ENCODE measurements at places on chromosomes 1 and 21.
A peak's percentile ranks its signal among the peaks of the same experiment; 100 is the strongest.

- DNase-seq, result no peak
Measured at GRCh38 chr1:25009671-25010262, 79.7 kb upstream of the RUNX3 start.

GRCh38 chr1:151373196-151373595, 691 bp upstream of the SELENBP1 start:
- DNase-seq, result no peak

DNA sequence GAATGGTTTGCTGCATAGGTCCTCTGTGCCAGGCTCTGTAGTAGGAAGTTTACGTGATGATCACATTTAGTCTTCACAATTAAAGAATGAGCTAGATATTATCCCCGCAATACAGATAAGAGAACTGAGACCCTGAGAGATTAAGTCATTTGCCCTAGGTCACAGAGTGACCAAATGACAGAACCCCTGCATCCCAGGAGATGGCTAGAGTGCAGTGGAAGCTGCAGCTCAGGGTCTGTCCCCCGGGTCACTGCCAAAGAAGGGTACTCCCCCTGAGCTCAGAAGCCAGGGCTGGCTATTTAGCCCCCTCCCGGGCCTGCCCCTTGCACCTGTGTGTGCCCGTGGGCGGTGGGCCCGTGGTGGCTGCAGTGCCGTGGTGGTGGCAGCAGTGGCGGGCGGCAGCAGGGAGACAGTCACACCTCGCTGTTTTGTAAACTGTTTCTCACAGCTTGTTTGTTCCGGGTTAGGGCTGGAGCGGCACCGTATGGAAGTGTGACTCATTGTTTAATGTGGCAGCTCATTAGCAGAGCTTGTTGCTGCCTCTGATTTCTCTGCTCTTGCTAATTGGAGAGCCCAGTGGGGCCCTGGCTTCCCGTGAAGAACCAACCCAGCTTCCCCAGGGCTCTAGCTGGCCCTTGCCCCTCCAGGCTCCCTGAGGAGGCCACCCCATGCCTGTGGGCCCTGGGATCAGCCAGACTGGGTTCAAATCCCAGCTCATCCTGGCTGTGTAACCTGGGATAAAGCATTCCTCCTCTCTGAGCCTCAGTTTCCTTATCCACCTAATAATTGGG, 19.3 kb upstream of the FOXO6 start:
- peak; percentile 67 for DNase-seq

- no peak for DNase-seq
Measured at GRCh38 chr1:164511001-164511705, 47.8 kb upstream of the PBX1 start.

GRCh38 chr1:230279583-230279945, 146.6 kb downstream of the PGBD5 start:
- no peak for DNase-seq

DNA sequence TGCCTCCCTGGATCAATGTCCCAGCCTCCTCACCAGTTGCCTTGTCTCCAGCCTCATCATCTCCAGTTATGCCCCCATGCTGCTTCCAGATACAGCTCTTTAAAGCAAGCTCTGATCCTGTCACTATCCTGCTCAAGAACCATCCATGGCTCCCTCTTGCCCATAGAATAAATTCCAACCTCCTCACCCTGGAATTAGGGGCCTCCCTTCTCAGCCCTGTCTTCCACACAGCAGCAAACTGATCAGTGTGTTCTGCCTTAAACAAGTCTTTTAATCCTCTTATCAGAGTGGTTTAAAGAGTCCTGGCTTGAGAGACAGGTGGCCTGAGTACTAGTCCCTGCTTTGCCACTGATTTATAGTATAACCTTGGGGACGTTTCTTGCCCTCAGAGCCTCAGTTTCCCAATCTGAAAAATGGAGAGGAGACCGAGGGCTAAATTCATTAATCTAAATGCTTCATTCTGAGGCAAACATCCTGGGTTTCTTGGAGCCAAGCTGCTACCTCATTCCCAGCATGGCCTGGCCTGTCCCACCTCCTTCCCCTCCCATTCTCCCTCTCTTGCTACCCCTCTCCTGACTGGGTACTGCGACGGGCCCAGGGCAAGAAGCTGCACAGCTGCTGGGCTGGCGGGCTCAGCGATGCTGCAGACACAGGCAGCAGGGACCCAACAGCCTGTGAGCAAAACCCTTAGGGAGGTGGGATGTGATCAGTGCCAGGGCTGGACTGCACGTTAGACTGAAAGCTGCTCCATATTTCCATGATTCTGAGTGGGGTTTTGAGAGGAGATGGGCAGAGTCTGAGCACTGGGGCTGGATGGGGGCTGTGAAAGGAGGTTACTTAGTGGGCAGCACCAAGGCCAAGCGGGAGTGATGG, 221.4 kb downstream of the PTPRU start:
- DNase-seq, result peak; percentile 42

DNA sequence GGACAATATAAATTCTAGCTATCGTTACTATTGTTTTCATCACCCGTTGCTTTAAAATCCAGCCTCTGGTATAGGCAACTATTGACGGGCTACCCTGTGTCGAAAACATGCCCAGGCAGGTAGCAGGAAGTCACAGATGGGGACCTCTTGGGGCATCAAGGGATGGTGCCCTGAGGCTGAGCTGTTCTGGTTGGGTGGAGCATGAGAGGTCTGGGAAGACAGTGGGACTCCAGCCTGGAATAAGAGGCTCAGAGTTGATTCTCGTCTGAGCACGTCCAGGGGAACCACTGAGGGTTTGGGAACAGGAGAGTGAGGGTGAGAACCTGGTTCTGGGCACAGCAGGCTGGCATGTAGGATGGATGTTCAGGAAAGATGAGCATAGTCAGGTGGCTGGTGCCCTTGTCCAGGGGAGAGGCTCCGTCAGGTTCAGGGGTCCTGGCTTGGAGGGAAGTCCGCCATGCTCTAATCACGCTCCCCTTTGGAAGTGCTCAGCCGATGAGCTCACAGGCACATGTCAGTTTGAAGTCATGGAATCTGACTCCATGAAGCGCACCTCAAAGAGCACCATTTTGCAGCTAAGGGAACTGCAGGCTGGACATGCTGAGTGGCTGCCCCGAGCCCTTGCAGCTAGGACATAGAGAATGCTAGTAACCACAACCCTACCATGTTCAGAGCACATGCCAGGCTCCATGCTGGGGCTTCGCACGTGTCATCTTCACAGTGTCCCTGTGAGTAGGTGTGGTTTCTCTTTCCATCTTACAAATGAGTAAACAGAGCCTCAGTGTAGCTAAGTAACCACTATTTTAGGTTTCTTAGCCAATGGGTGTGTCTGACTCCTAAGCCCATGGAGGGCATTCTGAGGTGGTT, 21.0 kb downstream of the PCSK9 start:
- peak; percentile 34 for DNase-seq

DNA sequence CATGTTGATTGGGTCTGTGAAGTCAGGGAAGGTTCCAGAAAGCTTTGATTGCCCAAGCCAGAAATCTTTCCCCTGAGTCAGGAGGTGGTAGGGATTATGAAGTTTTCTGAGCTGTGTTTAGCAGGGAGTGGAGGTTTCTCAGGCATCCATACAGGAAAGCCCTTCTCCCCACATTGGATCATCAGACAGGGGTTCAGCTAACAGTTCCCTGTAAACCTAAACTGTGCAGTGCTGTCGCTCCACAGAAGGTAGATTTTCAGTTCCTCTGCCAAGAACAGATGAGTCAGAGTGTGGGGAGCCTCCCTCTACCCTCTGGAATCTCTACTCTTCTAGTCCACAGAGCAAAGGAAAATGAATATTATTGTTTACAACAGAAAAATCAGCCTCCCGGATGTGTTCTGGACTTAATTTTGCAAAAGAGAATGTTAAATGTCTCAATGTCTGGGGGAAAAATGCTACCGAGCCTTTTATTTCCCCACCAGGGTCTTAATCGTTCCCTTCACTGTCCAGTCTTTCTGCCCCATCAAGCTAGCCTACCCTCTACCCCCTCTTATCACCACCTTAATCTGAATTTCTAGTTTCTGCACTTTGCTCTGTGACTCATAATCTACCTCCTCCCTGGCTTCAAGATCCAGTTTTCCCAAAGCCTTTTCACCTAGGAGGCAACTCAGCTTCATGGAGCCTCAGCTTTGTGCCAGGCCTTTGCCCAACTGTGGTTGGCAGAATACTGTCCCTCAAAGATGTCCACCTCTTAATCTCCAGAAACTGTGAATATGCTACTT, 355.6 kb downstream of the PRDM2 start:
- no peak for DNase-seq

DNA sequence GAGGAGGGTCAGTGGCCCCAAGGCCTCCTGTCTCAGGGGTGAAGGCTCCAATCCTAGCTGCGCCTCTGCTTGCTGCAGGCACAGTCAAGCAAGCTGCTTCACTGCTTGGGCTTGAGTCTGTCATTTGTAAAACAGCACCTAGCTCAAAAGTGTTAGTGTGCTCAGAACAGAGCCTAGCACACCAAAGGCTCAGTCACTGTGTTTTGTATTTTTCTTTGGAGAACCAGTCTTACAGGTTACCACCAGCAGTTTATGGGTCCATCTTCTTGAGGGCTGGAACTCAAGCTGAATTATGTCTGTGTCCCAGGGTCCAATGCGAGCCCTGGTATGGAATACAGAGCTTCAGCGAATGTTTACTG, 113.6 kb downstream of the DMRTB1 start:
- DNase-seq, result no peak

DNA sequence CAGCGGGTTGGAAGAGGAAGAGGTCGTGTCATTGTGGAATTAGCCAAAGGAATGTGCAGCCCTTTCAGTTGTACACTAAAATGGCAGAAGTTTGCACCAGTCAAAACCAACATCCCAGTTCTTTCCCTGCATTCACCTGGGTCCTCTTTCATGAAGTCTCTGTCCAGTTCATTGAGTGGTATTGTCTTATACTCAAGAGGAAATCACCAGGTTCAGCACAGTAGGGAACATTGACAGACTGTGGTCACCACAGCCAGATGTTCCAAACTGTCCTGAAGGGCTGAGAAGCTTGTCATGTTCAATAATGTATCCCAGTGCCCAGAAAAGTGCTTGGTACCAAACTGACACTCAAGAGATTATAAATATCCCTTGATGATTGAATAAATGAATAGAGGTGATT, 131.6 kb downstream of the GLUL start:
- DNase-seq, result no peak

GRCh38 chr1:244789276-244789580, 46.2 kb upstream of the COX20 start:
- no peak for DNase-seq

GRCh38 chr1:180581635-180582039, 22.9 kb downstream of the OVAAL start:
- DNase-seq, result no peak

DNA sequence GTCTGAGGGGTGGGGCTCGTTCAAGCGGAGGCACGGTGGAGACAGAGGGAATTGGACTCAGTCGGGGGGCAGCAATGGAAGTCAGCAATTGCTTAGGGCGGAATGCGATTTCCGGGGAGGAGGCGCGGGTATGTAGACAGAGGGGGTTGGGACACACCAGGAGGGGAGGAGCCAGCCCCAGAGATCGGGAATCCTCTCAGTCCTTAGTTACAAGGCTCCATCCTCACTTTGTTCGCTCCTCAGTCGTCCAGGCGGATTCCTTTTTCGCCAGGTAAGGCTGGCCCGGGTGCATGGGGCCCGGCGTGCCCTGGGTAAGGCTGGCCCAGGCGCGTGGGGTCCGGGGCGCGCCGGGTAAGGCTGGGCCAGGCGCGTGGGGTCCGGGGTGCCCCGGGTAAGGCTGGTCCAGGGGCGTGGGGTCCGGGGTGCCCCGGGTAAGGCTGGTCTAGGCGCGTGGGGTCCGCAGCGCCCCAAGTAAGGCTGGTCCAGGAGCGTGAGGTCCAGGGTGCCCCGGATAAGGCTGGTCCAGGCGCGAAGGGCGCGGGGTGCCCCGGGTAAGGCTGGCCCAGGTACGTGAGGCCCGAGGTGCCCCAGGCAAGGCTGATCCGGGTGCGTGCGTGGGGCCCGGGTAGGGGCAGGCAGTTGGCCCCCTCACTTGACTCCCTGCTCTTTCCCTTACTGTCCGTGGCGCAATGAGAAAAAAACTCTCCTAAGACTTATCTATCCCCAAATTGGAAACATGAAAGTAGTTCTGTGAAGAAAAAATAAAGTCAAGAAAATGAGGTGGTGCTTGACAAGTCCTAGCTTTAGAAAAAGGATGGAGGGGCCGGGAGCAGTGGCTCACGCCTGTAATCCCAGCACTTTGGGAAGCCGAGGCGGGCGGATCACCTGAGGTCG, at the start of gene L1TD1:
TSS of gene L1TD1 (plus strand) at position 199 of the 894 bp plus-strand sequence. CDS start 11,780 bp downstream, outside the sequence.
- DNase-seq, result no peak

DNA sequence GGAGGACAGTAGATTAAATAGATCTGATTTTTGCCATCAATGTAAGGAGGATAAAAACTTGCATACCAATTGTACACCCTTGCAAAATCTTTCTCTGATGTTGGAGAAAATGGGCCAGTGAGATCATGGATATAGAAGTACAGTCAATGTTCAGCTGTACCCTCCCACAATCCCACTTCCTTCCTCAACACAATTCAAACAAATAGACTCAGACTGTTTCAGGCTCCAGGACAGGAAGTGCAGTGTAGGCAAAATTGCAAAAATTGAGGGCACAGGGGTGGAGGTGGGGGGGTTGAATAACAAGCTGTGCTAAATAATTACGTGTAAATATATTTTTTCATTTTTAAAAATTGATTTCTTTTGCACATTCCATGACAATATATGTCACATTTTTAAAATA, 3.9 kb upstream of the IFI44 start:
- no peak for DNase-seq

GRCh38 chr1:174797398-174797797, 202.3 kb upstream of the CACYBP start:
- no peak for DNase-seq

DNA sequence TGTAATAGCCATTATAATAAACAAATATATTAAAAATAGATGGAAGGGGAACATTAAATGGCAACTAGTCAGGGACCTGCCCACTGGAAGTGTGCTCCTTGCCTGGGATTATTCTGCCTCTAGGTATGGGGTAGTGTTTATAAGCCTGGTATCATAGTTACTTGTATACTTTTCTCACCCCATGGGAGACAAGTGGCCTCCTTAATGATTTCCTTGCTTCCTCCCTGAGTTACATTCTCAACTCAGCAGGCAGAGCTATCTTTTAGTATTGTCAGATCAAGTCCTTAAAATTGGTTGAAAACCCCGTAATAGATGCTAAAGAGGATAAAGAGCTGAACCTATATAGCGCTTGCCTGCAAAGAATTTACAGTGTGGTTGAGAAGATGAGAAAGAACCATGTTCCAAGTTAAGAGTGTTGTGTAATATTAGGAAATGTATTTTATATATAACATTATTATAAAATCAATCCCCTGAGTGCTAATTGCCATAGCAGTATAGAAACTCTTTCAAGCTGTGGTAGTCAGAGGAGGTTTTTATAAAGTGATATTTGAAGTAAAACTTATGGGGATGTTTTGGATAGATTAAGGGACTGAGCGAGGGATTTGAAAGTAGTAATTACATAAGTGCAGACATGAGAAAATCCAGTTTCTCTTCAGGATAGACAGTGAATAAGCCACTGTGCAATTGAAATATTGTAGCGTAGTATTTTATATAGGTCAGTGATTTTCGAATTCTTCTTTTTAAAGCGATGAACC, 106.5 kb downstream of the SPATA46 start:
- DNase-seq, result no peak

DNA sequence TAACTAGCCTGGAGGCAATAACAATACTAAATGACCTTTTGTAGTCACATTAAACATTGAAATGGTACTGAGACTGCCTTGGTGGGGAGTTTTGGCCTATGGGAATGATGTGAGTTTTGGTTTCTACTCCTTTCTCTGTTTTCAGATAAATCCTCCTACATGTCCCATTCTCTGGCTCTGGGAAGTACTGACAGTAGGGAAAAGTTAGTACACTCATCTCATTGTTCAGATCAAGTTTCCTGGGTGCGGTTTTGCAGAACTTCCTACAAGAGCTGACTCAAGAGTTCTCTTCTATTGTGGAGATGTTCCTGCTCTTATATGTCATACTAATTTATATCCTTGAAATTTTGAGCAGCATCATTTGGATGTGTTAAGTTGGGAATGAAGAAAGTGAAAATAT, 74.2 kb upstream of the MACF1 start:
- DNase-seq, result no peak

GRCh38 chr1:32240140-32240951, 6.7 kb upstream of the FAM167B start:
- peak; percentile 70 for DNase-seq

Data from NCI-H2171 (cell line).